ENCODE measurements at places on chromosomes 12 and 14.

DNA sequence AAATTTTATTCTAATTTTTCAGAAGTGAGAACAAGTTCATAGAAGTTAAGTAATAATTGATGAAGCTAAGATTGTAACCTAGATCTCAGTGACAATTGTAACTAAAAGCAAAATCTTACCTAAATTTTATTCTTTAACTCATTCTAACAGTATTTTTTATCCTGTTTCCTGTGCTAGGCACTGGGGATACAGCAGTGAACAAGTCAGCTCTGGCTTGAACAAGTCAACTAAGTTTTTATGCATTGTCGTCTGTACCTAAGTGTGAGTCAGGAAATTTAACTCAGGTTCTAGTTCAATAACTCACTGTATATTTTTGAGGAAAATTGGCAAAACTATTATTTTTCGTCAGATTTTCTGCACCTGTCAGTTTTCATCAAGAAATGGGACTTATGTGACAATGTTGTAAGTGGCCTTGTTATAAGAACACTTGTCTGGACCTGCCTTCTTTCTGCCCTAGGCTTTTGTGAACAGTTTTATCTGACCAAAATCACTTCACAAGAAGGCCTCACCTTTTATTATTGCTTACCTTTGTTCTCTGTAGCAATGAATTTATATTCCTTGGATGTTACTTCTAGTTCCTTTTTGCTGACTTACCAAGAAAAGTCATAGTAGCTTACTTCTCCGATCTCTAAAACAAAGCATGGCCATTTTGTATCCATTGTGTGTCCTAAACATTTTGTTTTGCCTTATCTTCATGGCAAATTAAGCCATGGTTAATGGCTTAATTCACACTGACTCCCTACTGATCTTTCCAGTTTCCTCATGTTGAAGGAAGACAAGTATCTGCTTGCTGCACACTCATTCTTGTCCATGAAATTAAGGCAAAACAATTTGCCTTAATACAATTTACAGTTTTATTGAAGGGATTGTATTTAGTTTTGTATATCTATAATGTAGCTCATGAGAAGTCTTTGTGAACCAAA, 2.7 kb downstream of the TMTC3 start:
- peak; percentile 70 for DNase-seq

DNA sequence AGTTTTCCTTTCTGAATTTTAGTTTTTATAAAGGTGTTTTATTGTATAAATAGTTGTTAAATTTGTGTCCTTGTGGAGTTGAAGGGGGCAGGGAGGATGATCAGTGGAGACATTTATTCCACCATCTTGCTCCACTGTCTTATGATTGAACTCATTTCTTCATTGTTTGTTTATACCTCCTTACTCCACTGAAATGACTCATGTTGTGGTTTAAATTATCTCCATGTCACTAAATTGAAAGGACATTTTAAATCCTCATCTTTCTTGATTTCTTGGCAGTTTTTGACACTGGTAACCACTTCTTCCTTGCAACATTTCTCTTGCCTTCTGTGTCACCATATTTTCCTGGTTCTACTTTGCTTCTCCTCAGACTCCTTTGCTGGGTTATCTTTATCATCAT, 23.6 kb upstream of the FERMT2 start:
- DNase-seq: no peak

DNA sequence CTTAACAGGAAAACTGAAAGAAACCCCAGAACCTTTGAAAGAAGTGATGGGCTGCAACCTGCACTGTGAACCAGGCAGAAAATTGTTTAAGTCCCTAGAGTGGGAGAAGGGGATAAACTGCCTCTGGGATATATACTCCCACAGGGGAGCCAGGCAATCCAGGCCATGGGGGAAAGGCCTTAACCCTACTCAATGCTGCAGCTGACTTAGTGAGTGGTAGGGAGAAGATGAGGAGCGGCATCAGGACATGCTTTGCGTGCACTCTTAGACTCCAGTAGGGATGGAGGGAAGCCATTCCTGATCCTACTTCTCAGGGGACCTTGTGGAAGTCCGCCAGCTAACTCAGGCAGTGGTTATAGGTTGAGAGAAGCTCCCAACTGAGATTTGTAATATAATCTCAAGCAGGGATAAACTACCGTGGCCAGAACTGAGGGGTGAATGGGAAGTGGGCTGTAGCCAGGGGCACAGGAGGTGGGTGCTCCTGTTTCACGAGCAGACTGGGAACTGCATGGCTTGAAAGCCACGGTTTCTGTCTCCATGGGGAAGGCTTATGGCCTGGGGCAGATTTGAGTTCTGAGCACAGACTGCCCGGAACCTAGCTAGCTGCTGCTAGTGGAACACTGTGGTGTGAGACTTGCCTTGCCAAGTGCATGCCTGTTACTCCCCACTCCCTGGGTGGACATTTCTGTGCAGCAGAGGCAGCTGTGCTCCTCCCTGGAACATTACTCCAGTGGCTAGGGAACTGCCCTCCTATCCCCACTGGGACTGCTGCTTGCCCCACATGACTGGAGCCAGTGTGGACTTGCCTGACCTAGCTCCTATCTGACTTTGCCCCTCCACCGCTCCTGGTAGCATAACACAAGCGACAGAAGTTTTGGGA, 119.2 kb upstream of the SCAF11 start:
- DNase-seq: peak; percentile 37

DNA sequence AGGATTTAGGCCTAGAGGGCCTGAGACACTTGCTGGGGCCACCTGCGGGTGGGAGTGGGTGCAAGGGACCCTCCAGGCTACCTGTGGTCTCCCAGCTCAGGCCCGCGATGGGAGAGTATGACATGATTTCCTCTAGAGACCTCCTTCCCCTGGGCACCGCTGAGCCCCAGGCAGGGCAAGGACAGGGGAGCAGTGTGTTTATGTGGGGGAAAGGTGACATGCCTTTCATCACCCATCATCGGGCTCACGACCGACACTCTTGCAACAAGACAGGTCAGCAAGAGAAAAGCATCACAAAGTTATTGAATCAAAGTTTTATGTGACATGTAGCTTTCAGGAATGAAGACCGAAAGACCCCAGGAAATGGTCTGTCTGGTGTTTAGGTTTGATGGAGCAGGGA, 19.9 kb downstream of the SH2B3 start:
- DNase-seq: no peak

- no peak for DNase-seq
Observed at GRCh38 chr12:61765926-61766325, 494.3 kb upstream of the USP15 start.

DNA sequence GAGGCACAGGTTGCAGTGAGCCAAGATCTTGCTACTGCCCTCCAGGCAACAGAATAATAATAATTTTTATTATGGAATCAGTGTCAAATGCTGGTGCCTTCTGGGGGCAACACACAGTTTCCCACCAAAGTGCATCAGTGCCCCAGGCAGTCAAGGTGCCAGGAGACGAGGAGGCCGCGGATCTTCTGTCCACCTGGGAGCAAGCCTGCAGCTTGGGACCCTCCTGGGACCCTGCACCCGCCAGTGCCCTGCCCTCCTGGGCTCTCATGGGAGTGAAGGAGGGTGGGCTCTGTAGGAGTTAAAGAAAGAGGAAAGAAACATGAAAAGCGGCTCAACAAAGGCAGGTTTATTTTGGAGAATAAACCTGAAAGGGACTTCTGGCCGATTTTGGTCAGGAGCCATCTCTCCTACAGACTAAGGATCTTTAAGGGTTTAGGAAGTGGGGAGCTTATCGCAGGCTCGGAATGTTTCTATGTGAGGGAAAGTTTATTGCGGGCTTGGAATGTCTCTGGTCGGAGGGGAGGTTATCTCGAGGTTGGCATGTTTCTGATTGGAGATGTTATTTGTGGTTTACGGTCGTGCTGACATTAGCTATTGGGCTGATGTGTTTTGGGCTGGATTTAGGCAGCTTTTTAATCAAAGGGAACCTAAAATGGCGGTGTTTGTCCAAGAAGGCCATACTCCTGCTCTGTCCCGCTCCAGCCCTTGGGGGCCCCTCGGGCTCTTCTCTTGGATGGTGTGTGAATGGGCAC, 1.1 kb upstream of the ASPG start:
- no peak for DNase-seq

DNA sequence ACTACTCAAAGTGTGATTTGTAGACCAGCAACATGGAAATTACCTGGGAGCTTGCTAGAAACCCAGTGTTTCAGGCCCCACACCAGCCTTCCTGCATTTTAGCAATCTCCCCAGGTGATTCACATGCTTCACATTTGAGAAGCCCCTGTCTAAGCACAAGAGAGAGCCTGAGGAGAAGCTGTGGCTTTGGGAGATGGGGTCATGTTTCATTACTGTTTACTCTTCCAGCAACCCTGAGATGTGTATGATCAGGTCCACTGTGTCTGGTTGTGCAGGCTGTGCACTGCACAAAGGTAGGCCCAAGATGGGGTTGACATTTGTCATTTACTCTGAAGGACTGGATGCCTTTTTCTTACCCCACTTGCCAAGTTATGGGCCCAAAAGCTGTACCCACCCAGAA, 190.1 kb downstream of the SLC41A2 start:
- peak; percentile 12 for DNase-seq

GRCh38 chr12:2283480-2283879, 230.7 kb downstream of the CACNA1C start:
- DNase-seq: no peak

Data from bronchial epithelial cell (primary cell).